Forelimb muscle (tissue), 1 donor: ENCODE measurements at places on chromosomes 4 and X. TPM values are rescaled to one million over a fixed set of nuclear protein-coding genes. Genes with fewer than 3 reads are reported as not detected.

AGTR2 gene
- polyA plus RNA-seq = 35.6 TPM

IL21 gene
- not detected for polyA plus RNA-seq

MAGEA4 gene
- not detected for polyA plus RNA-seq

DRD5 gene
- 0.34 TPM for polyA plus RNA-seq

SEPTIN11 gene
- polyA plus RNA-seq = 262 TPM

QRFPR gene
- polyA plus RNA-seq = 1.7 TPM

DCAF8L2 gene
- not detected for polyA plus RNA-seq

CCKAR gene
- not detected for polyA plus RNA-seq

WAS gene
- polyA plus RNA-seq = 2.7 TPM

RBM10 gene
- 31.9 TPM for polyA plus RNA-seq

CXorf49 gene
- polyA plus RNA-seq = not detected

TMPRSS11F gene
- polyA plus RNA-seq = 0.06 TPM

CFAP47 gene
- not detected for polyA plus RNA-seq

PRDM8 gene
- polyA plus RNA-seq = 10.6 TPM

ELOVL6 gene
- 6.1 TPM for polyA plus RNA-seq

CACNA1F gene
- 0.03 TPM for polyA plus RNA-seq

RAB41 gene
- polyA plus RNA-seq = 0.68 TPM

CNGA1 gene
- 0.94 TPM for polyA plus RNA-seq

FGG gene
- not detected for polyA plus RNA-seq

DCHS2 gene
- polyA plus RNA-seq = 7.4 TPM

FRMD7 gene
- 0.18 TPM for polyA plus RNA-seq

GABRE gene
- 51.0 TPM for polyA plus RNA-seq

PHEX gene
- polyA plus RNA-seq = 3.4 TPM

DSPP gene
- 0.04 TPM for polyA plus RNA-seq

HNRNPDL gene
- polyA plus RNA-seq = 355 TPM

HELT gene
- not detected for polyA plus RNA-seq

RNF4 gene
- 34.0 TPM for polyA plus RNA-seq

HDX gene
- 3.8 TPM for polyA plus RNA-seq

RENBP gene
- 3.7 TPM for polyA plus RNA-seq

GPC4 gene
- 95.4 TPM for polyA plus RNA-seq

CEP135 gene
- polyA plus RNA-seq = 5.6 TPM

IDH3G gene
- 49.6 TPM for polyA plus RNA-seq

BTC gene
- 2.9 TPM for polyA plus RNA-seq

SLC2A9 gene
- 3.4 TPM for polyA plus RNA-seq

F8A3 gene
- 7.5 TPM for polyA plus RNA-seq

TLR3 gene
- polyA plus RNA-seq = 1.4 TPM

GPR50 gene
- not detected for polyA plus RNA-seq

CT47B1 gene
- polyA plus RNA-seq = not detected

LPAR4 gene
- 43.1 TPM for polyA plus RNA-seq

SYTL5 gene
- 0.11 TPM for polyA plus RNA-seq
